ENCODE measurements at places on chromosomes 5 and 9.

- peak; percentile 12 for DNase-seq
These were observed at the start of gene MARVELD2 for GRCh38 chr5:69414885-69415583. TSS of gene MARVELD2 (plus strand) at chr5:69415116. CDS start at chr5:69419386, 4,270 bp downstream.

GRCh38 chr5:88833371-88834130, 49.4 kb downstream of the MEF2C start:
- DNase-seq: no peak

GRCh38 chr9:23229890-23230317, 596.1 kb downstream of the ELAVL2 start:
- no peak for DNase-seq

GRCh38 chr9:127123064-127123890, 842 bp upstream of the ANGPTL2 start:
- no peak for DNase-seq

DNA sequence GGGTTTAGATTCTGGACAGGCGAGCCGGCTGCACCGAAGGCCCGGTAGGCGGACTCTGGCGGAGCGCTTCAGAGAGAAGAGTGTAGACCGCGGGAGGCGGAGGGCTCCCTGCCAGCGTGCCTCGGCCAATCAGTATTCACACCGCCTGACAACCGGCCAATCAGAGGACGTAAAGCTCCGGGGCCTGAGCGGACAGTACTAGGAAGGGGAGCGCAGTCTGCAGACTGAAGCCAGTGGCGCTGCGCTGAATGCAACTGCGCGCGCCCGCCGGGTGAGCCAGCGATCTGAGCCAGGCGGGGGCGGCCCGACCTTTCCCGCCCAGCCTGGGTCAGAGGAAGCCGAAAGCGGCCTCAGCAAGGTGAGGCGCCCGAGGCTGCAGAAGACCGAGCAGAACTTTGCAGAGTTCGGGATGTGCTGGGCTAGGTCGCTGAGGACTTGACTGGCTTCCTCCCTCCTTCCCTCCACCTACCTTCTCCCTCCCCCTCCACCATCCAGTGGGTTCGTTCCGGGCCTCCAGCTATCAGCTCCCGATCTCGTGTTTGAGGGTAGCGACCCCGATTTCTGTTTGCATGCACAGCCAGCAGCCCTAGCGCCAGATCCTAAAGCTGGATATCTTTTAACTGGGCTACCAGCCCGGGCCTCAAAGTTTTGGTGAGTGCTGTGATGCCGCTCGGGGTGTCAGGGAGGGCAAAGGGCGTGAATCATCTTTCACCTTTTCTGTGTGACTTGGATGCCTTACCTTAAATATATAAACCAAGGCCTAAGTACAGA, at the start of gene DMRT2:
Gene DMRT2 (plus strand): TSS at position 233 of the 771 bp plus-strand sequence. CDS start 1,257 bp downstream, outside the sequence.
- no peak for DNase-seq

All from T-helper 1 cell (primary cell).